ENCODE measurements at places on chromosomes 16 and 17.

- no peak for DNase-seq
Observed at GRCh38 chr16:19757026-19757425, 39.0 kb downstream of the IQCK start.

GRCh38 chr16:48318630-48319029, 66.6 kb downstream of the SIAH1 start:
- DNase-seq = no peak

GRCh38 chr16:24980077-24980793, 34.9 kb downstream of the ARHGAP17 start:
- no peak for DNase-seq

DNA sequence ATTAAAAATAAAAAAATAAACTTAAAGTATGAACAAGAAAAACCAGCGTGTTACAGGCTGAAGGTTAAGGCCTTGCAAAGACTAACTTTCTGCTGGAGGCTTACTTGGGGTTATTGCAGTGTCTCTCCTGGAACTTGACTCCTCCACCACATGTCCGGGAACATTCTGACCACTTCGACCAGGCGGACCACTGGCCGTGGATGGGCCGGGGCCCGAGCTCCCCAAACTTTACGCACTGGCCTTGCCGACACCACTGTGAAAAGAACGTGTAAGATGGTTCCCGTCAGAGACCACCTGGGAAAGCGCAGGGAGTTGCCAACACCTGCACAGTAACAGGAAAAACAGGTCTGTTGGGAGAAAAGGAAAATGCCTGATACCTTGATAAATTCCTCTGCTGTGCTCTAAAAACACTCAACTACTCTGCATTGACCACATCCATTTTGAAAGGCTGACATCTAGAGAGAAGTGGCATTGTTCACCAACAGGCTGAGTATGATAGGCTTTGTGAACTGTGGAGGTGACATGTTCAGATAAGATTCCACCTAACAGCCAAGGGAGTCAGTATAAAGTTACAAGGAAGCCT, 99.1 kb downstream of the ADAMTS18 start:
- no peak for DNase-seq

GRCh38 chr16:82835487-82836155, 208.9 kb downstream of the CDH13 start:
- DNase-seq = no peak

GRCh38 chr17:6714315-6714874, 1.2 kb upstream of the SLC13A5 start:
- DNase-seq = no peak

- DNase-seq = no peak
Observed at GRCh38 chr16:15829460-15829859, 27.4 kb downstream of the MYH11 start.

DNA sequence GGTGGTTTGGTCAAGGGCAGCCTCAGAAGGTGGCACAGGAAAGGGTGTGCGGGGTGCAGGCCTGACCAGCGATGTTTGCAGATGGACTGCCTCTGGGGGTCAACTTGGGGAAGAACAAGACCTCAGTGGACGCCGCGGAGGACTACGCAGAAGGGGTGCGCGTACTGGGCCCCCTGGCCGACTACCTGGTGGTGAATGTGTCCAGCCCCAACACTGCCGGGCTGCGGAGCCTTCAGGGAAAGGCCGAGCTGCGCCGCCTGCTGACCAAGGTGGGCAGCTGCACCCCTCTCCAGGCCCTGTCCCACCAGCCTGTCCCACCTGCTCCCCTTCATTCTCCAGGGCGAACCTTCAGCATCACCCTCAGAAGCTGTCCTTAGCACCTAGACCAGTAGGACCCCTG, 12.5 kb downstream of the DHODH start:
- no peak for DNase-seq

DNA sequence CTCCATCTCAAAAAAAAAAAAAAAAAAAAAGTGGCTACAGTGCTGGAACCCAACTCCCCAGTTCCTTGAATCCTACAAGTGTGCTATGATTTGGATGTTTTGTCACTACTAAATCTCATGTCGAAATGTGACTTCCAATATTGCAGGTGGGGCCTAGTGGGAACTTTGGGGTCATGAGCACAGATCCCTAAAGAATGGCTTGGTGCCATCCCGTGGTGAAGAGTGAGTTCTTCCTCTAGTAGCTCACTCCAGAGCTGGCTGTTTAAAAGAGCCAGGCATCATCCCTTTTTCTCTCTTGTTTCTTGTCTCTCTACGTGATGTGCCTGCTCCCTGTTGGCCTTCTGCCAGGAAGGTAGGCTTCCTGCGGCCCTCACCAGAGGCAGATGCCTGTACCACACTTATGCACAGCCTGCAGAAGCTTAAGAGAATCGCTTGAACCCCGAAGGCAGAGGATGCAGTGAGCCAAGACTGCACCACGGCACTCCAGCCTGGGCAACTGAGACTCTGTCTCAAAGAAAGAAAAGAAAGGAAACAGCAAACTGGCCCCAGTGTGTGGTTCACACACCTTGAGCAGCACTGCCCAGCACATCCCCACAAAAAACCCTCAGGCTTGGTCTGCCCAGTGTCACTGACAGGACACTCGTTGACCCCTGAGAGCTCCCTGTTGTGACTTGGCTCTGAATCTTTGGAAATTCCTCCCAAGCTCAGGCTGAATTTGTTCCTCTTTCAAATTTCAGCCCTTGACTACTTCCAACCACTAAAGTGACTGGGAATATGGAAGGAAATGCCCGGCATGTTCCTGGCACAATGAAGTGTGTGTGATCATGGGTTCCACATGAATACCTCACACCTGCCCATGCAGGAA, 3.1 kb downstream of the MT1E start:
- DNase-seq = no peak

- no peak for DNase-seq
Observed at GRCh38 chr16:78396673-78397072, 297.2 kb downstream of the WWOX start.

- no peak for DNase-seq
Observed at GRCh38 chr17:35892091-35893035, 12.2 kb upstream of the CCL5 start.

- no peak for DNase-seq
Observed at GRCh38 chr17:63974594-63975192, 2.0 kb upstream of the SCN4A start.

DNA sequence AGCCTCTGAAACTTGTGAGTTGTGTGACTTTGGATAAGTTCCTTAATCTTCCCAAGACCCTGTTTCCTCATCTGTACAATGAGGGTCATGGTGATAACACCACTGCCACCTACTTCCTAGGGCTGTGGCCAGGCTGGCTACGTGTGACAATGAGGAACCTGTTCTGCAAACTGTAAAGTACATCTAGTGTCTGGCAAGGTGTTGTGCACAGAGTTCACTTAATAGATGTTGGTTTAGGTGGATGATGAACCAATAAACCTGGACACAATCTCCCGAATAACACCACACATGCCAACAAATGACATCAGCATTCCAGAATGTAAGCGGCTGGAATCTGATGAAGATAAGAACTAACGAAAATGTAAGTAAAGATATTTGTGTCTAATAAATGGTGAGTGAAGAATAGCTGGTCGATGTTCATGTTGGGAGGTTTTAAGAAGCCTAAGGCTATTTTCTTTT, 82.3 kb downstream of the MARCHF10 start:
- DNase-seq = no peak

DNA sequence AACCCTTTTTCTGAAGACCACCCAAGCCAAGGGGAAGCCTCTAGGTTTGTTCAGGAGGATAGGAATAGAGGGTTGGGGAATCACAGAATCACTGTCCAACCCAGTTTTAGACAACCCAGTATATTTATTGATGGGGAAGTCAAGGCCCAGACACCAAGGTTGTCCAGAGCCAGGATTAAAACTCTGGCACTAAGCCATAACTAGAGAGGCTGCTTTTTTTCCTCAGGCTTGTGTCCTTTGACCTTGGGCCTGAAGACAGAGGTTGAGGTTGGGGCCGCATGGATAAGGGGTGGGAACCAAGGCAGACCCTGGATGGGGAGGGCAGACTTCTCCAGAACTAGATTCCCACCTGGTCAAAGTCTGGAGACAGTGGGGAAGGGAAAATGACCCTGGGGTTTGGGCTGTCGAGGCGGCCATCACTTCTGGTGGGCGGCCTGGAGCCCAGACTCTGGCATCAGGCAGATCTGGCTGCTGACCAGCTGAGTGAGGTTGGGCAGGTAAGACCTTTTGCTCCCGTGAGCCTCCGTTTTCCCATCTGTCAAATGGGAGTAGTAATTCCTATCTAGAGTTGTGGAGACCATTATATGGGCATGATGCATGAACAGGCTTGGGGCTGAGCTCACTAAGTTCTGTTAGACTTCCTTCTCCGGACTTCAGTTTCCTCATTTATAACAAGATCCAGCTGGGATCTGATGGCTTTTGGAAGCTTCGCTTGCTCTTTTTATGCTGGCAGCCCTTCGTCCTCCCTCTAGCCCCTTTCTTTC, 17.9 kb downstream of the IGFBP4 start:
- DNase-seq = no peak

GRCh38 chr17:17580662-17581470, 10.6 kb downstream of the PEMT start:
- no peak for DNase-seq

- no peak for DNase-seq
Observed at GRCh38 chr17:64289741-64290141, 26.7 kb upstream of the TEX2 start.

- no peak for DNase-seq
Observed at GRCh38 chr16:12985516-12985915, 84.1 kb downstream of the SHISA9 start.

- DNase-seq = no peak
Observed at GRCh38 chr17:42378359-42378958, 9.8 kb downstream of the STAT3 start.

DNA sequence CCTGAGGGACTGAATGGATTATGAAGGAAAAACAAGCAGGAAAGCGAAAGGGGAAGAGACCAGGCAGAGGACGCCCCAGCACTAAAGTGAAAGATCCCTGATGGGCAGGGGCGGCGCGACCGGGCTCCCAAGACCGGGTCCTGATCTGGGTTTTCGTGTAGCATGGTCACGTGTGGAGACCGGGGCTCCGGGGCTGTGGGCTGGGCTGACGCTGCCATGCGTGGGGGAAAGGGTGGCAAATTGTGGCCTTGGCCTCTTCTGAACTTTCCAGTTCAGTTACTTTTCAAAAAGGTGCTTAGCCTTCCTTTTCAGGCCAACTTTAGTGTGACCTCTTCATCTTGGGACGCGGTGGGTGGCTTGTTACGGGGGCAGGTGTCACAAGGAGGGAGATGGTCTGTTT, 57.5 kb downstream of the METRNL start:
- no peak for DNase-seq

DNA sequence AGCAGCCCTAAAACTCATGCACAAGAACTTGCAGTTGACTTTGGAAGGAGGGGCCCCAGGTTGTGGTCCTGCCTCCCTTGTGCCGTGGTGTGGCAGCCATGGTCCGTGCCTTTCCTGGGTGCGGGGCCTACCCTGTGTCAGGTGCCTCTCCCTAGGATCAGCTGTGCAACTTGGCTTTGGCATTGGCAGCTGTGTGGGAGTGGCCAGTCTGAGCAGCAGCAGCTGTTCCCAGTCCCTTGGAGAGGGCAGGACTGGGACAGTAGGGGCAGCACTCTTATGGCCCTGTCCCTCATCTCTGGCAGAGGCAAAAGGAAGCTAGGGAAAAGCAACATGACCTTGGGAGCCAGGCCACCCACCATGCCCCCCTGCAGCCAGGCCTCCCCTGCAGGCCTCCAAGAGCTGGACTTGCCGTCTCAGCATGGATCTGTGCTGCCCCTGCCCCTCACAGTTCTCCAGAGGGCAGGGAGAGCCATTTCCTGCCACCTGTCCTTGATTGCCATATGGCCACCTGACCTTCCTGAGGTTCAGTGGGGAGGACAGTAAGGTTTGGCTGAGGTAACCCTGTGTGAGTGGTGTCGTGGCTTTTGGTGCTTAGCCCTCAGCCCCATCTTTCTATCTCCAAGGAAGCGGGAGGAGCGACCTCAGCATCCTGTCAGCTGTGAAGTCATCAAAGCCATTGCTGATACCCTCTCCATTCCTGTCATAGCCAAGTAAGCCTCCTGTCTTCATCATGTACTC, 15.5 kb upstream of the NFATC3 start:
- DNase-seq = no peak

- no peak for DNase-seq
Observed at GRCh38 chr16:3573146-3573815, 3.9 kb downstream of the NLRC3 start.

DNA sequence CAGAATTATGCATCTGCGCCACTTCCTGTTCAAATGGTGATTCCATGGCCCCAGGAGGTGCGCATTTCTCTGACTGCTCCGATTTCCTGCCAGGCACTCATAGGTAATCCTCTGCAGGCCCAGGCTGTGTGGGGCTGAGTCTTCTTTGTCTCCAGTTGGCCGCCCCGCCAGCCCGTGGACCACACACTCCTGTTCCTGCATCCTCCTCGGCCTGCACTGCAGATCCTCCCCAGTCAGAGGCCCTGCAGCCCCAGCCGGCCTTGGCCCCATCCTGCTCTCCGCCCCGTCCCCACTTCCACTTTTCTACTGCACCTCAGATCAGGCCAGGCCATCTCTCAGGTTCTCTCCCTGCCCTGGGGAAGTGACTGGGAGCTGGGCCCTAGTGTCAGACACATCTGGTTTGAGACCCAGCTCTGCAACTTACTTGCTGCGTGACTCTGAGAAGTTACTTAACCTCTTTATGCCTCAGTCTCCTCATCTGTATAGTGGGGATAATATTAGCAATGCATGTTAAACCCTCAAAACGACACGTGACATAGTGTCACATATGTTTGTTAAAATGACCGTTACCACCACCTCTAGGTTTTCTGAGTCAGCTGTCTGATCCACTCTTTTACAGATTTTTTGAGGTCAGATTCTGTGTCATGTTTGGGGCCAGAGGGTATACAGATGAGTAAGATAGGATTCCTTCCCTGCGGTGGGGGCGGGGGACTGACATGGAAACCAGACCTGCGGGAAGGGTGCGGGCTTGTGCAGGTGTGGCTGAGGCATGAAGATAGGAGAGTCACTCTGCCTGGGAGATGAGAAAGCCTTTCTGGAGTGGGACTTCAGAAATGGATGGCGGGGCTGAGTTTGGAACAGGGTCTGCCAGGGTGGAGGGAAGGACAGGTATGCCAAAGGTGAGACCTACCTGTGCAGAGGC, 12.8 kb downstream of the RAB11FIP4 start:
- no peak for DNase-seq

DNA sequence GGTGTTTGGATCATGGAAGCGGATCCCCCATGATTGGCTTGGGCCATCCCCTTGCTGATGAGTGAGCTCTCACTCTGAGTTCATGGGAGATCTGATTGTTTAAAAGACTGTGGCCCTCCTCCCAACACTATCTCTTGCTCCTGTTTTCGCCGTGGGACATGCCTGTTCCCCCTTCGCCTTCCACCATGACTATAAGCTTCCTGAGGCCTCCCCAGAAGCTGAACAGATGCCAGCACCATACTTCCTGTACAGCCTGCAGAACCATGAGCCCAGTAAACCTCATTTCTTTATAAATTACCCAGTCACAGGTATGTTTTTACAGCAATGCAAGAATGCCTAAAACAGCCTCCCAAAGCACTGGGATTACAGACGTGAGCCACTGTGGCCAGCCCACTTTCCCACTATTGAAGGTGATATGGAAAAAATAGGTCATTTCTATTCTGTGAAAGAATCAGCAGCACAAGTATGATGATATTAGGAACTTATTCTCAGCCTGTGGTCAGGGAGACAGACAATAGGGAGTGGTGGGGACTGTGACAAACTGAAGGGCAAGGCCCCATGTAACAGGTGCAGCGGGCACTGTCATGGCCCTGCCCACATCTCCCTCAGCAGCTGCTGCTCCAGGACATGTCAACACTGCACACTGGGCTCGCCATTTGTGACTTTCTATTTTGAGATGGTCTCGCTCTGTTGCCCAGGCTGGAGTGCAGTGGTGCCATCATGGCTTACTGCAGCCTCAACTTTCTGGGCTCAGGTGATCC, 33.7 kb upstream of the LITAF start:
- no peak for DNase-seq

Measured in GOT3 (cell line).